ENCODE measurements at places on chromosomes 4 and X.

DNA sequence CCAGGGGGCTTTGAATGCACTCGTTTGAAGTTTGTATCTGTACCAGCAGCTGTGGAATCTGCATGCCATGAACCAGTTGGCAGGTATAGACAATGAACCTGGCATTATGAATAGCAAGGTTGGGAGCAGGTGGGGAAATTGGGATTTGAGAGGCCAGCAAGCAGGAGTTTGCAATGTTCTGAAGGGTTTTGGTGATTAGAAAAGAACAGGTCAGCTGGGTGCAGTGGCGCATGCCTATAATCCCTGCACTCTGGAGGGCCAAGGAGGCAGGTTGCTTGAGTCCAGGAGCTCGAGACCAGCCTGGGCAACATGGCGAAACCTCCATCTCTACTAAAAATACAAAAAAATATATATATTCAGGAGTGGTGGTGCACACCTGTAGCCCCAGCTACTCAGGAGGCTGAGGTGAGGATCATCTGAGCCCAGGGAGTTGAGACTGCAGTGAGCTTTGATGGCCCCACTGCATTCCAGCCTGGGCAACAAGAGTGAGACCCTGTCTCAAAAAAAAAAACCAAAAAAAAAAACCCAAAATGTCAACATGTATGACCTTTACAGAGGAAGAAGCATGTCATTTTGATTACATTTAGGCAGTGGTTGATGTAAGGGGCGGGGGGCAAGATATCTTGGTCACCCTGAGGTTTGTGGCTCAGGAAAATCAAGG, 63.9 kb downstream of the TSC22D3 start:
- DNase-seq: no peak

DNA sequence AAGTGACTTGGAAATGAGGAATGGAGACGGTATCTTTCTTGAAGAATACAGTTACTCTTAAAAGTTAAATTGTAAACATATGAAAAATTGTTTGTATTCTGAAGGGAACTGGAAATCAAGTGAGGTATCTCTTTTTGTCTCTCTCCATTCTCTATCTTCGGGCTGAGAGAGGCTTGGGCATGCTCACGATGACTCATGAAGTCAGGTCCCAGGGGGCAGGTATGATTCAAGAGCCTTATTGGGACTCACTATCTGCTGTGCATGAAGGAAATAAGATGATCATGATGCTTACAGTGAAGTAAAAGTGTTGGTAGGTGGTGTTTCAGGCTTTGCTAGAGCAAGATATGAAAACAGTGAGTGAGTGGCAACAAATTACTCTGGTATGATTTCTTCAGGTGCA, 200.4 kb upstream of the PITX2 start:
- DNase-seq: no peak

- no peak for DNase-seq
Measured at GRCh38 chr4:115678425-115678941, 565.1 kb upstream of the NDST4 start.

DNA sequence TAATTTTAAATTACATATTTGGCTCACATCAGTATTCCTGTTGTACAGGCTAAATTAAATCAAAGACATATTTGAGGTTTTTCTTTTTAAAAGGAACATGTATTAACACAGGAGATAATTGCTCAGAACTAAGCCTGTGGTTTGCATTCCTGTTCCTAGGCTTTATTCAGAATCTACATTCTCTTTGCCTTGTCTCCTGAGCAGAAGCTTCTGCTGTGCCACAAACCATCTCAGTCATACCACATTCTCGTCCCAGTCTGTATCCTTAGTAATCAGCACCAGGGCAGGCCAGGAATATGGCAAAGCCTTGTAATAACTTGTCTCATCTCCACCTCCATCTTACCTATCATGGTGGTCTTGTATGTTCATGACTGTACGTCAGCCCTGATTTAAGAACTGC, 162.8 kb downstream of the ARHGAP24 start:
- no peak for DNase-seq

Measured in left ventricle myocardium inferior (tissue), 1 donor.